ENCODE measurements at places on chromosomes 2 and 18.

DNA sequence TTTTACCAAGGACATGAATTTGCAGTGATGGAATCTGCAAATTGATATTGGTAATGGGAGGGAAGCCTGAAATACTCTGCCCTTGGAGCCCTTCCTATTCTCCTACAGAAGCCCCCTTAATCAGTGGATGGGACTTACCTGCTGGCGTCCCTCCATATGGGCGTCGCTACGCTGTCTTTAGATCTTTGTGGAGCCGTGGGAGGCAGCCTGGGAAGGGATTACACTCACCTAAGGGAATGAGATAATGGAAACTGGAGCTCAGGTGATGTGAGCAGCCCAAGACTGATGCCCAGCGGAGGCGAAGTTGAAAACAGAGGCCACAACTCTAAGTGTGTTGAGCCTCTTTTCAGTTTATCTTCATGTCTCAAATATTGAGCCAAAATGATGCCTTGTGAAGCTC lies 306.6 kb downstream of the MYCN start:
- DNase-seq, result no peak

DNA sequence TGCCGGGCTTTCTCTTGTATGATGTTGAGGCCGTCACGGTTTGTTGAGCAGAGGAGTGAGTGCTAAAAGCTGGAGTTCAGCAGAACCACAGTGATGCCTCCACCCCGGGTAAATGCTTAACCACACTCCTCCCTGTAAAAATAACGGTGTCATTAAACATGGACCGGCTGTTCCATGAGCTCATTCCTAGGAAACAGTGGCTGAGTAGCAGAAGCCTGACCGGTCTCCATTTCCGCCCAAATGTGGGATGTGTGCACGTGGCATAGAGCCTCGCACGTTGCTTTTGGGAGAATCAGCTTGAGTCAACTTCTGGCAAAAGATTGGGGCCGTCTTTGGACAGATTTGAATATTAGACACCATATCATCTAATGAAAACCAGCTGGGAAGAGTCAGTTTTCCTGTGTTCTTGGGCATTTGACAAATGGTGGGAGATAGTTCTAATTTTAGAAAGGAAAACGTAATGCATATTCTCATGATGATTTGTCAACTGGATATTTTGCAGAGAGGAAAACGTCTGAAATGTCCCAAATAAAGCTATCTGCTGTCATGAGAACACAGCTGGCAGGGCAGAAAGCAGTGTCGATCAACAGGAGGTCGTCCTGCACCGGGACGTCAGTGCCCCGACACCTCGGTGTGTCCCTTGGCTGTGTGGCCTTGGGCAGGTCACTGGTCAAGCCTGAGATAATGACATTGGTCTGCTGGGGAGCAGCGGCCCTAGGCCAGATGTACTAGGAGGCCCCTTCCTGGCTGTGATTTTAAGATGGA lies 42.4 kb downstream of the LRRFIP1 start:
- DNase-seq, result no peak

DNA sequence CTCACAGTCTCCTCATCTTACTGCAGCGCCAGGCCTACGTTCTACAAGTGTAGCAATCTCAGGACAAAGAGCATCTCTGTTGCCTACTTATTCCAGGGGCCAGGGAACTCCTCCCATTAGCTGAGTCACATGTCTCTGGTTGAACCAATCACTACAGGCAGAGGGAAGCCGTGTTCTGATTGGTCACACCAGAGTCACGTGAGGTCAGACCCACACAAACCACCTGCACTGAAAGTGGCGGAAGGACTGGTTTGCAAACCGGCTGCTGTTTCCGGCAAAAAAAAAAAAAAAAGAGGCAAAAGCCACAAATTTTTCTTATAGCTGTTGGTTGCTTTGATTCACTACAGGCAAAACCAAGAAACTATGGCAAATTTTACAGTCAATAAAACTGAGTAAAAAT lies 21.9 kb upstream of the USP14 start:
- DNase-seq, result no peak

DNA sequence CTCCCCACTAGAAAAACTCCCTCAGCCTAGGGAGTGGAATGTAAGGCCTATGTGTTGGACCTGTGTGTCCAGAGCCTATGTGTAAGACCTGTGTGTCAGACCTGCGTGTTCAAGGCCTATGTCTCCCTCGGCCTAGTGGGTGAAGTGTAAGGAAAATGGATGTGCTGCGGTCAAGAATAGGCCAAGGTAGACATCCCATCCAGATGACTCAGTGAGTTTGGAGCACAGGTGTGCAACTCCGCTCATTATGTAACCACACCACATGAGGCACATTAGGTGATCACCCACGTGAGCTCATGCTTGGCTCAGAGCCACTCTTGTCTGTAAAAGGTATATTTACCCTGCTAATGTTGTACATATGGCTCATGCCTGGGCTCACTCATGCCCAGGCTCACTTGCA lies 565.3 kb upstream of the CRIM1 start:
- DNase-seq, result no peak

DNA sequence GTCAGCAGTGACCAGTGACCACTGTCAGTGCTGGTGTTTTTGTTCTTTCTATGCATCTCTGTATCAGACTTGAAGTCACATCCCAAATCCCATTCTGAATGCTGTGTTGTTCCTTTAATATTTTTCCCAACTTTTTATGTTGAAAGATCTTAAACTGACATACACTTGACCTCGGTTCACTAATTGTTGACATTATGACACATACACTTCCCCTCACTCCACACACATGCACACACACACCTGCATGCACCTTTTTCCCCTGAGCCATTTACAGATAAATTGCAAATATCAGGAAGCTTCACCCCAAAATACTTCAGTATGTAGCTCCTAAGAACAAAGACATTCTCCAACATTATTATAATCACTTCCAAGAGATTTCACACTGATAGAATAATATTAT lies 62.4 kb downstream of the CFAP221 start:
- no peak for DNase-seq

DNA sequence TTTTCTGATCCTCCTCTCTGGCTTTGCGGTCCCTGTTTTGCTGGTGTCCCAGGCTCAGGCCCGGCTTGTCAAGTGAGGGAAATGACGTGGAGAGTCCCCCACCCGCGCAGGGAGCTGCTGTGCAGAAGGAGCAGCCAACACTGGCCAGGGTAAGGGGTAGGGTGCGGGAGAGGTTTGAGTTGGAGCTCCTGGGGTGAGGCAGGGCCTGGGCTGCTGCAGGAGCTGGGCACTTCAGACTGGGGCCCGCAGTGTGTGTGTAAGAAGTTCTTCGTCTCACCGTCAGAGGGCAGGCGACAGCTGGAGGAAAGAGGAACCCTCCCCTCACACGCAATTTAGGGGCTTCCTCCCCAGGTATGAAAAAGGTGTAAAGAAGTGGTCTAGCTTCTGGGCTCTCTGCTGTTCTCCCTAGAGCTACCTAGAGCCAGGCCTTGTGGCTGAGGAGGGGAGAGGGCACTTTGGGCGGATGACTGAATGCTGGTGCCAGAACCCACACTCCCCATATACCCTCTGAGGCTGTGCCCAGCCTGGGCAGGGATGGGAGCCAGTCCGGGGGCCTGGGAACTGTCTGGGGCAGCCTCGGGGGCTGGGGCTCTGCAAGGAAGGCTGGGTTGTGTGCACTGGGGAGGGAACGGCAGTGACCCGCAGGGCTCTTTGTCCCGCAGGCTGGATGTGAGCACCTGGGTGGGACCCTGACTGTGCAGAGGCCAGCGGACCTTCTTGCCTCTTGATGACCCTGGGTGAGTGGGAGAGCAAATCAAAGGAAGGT lies 11.8 kb downstream of the CELF4 start:
- DNase-seq, result no peak

DNA sequence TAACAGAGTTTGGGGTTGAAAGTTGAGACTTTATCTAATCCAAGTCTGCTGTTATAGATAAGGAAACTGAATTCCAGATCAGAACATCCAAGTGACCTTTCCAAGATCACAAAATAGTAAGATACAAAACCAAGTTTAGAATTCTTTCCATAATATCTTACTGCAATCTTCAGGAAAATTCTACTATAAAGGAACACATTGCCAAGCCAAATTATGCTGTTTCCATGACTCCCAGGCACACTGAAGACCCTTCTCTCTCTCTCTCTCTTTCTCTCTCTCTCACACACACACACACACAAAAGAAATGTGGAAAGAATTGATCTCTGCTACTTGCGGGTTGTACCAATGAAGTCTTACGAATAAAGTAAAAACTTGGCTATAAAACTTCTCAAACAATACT lies 398.4 kb downstream of the METTL4 start:
- DNase-seq, result no peak

DNA sequence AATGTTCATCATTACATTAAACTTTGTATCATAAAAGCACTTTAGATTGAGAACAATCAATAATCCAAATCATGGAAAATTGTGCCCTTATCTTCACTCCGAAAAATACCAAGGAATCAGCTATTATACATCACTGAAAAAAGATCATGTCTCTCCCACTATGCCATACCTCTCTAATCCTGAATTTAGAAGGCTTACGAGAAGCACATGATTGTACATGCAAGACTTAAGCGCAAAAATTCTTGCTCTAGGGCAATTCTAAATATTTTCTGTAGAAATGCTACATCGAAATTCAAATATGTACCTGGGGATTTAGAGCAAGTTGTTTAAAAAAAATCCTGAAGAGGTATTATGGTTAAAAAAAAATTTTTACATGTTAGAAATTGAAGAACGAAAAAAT lies 1.3 kb downstream of the CYTIP start:
- no peak for DNase-seq

DNA sequence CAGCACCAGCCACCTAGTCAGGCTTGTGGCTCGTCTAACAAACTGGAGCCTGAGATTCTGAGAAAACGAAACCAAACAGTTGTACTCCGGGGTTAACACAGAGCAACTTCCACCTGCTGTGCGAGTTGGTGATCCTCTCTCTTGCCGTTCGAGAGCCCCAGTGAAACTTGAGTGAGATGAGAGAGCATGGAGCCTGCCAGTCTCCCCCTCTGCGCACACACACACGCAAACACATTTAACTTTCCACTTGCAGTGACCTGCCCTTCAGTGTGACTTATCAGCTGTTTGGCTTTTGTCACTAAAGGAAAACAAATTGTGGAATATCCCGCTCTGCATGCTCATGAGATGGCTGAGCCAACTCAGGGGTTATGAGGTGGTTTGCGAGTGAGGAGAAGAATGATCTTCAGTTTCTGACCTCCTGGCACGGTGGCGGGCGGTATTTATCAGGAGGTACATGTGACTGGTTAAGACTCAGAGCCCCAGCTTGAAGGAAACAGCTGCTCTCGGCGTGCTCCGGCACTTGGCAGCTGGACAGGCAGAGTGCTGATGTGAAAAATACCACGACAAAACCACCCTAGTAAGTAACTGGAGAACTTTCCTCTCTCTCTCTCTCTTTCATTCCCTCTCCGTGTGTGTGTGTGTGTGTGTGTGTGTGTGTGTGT lies at the start of gene RASGRP3:
Gene RASGRP3 (plus strand): TSS at position 519 of the 662 bp plus-strand sequence. CDS start 38,488 bp downstream, outside the sequence.
- DNase-seq, result peak; percentile 46

DNA sequence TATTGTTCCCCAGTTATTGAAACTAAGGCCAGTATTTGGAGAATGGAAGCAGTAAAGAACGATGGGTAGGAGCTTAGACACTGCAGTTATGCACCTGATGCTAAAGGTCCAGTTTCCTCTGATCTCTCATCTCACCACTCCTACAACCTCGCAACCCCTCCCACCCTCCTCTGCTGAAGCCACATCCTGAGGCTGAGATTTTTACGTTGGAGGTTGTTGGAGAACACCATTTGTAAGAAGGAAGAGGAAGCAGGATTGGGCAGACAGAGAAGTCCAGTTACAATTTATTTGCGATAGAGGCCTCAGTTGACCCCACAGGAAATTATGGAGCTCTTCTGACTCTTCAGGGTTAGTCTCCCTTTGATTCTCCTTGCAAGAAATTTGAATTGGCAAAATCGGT lies 54.3 kb upstream of the NDUFV2 start:
- no peak for DNase-seq

GRCh38 chr2:187658952-187659525 lies 104.8 kb upstream of the TFPI start:
- no peak for DNase-seq

DNA sequence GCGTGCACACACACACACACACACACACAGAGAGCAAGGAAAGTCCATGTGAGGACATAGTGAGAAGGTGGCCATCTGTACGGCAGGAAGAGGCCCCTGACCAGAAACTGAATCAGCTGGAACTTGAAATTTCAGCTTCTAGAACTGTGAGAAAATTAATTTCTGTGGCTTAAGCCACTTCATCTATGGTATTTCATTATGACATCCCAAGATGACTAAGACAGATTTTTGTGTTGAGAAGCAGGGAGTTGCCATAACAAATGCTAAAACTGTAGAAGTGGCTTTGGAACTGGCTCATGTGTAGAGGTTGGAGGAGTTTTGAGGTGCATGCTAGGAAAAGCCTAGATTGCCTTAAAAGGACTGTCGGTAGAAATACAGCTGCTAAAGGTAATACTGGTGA lies 63.4 kb upstream of the ZBTB7C start:
- DNase-seq, result no peak

GRCh38 chr18:77045677-77046076 lies 86.9 kb downstream of the MBP start:
- DNase-seq, result no peak

DNA sequence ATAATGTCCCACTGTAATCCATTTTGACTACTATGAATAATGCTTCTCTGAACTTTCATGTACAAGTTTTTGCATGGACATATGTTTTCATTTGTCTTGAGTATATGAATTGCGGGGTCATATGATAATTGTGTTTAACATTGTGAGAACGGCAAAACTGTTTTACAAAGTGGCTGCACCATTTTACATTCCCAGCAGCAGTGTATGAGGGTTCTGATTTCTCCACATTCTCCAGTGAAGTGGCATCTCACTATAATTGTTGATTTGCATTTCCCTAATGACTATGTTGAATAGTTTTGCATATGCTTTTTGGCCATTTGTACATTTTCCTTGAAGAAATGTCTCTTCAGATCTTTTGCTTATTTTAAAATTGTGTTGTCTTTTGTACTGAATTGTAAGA lies 20.1 kb downstream of the NCOA1 start:
- no peak for DNase-seq

DNA sequence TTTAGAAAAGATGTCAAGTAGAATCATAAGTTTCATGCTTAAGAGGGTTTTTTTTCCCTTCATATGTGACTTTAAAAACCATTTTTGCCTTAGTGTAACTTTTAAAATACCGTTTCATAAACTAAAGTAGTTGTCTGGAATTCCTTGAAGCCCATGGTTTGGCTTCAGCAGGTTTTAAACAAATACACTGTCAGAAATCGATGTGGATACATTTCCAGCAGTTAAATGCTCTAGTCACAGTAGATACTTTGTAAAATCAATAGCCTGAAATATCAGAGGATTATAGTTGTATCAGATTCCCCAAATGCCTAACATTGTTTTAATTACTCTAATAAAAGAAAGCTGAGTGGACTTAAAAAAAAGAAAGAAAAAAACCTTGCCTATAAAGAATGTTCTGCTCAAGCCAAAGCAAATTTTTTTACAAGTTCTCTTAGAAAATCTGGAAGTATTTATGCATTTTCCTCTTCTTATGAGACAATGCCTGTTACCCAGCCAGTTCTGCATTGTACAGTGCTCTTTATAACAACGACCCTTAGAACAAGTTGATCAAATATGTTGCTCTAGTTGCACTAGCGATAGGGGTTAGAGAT lies 260.5 kb downstream of the LTBP1 start:
- no peak for DNase-seq
